ENCODE measurements at places on chromosomes 3 and 15. TPM values are rescaled to one million over a fixed set of nuclear protein-coding genes. Genes with fewer than 3 reads are reported as not detected.

The GASK1A gene
- total RNA-seq, result 26.3 TPM

The A4GNT gene
- total RNA-seq, result not detected

The LDHAL6B gene
- not detected for total RNA-seq

The GP9 gene
- total RNA-seq, result not detected

The MYH15 gene
- 0.12 TPM for total RNA-seq

The BTLA gene
- total RNA-seq, result 0.62 TPM

The HGD gene
- 6.4 TPM for total RNA-seq

The BCL2A1 gene
- total RNA-seq, result 12.6 TPM

The IMPG2 gene
- total RNA-seq, result 0.70 TPM

The CLDN18 gene
- total RNA-seq, result not detected

The PP2D1 gene
- total RNA-seq, result not detected

The LRRC31 gene
- total RNA-seq, result 0.35 TPM

The CFAP91 gene
- total RNA-seq, result 30.9 TPM

The KIF15 gene
- total RNA-seq, result 14.7 TPM

The ARGFX gene
- total RNA-seq, result not detected

The MME gene
- total RNA-seq, result 6.2 TPM

The HDC gene
- 3.6 TPM for total RNA-seq

The SLC35G2 gene
- total RNA-seq, result 10.5 TPM

The FSIP1 gene
- 3.1 TPM for total RNA-seq

The PTPRG gene
- total RNA-seq, result 136 TPM

The CLEC3B gene
- total RNA-seq, result 61.8 TPM

The MEIS2 gene
- total RNA-seq, result 184 TPM

The RASGRP1 gene
- under 0.01 TPM for total RNA-seq

The ESYT3 gene
- total RNA-seq, result 5.6 TPM

The REC114 gene
- total RNA-seq, result not detected

All from uterus (tissue), 4 donors.